ENCODE measurements at places on chromosomes 1 and 21.

GRCh38 chr1:88089961-88090360 is 594.1 kb upstream of the PKN2 start:
- DNase-seq = no peak

GRCh38 chr1:99315305-99315704 is 51.0 kb downstream of the PLPPR4 start:
- DNase-seq = no peak

GRCh38 chr1:159987186-159987585 is 33.1 kb upstream of the SLAMF9 start:
- no peak for DNase-seq

DNA sequence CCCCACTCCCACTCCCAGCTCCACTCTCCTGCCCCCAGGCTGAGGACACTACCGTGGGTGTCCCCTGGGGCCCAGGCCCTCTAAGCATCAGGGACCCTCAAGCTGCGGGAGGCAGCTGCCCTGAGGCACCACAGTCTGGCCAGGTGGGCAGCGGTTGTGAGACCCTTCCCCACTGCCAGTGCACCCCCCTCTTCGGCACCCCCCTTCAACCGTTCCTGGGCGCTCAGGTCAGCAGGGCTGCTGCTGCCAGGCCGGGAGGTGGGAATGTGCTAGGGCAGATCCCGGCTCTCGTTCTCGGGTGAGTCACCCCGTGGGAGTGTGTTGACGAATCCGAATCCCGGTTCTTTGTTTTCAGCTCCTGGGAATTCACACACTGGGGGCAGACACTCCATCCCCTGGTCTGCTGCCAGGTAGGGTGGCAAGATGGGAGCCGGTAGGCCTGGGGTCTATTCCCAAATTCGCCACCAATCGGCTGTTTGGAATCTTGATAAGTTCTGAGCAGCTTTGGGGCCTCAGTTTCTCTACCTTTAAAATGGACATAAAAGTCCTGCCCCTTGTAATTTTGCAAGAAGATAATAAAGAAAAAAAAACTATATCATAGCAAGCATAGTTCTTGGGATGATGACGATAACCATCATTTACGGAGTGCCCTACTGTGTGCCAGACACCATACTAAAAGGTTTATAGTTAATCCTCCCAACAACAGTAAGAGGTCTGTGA is 28.5 kb upstream of the CASZ1 start:
- no peak for DNase-seq

DNA sequence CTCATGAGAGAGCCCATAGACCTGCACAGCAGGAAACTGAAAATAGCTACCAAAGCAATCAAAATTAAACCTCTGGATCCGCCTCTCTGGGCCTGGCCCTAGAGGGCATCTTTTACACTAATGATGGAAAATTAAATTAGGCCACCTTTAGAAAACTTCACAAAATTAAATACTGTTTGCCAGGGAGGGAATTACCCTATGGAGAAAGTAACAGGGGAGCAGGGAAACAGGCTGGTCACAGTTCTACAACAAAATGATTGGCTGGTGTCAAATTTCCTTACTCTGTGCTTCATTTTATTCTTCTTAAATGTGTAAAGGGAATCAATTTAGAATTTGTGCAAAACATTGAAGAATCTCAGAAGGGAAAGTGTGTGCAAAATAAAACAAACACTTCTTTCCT is 62.4 kb downstream of the SPATA46 start:
- DNase-seq = no peak

DNA sequence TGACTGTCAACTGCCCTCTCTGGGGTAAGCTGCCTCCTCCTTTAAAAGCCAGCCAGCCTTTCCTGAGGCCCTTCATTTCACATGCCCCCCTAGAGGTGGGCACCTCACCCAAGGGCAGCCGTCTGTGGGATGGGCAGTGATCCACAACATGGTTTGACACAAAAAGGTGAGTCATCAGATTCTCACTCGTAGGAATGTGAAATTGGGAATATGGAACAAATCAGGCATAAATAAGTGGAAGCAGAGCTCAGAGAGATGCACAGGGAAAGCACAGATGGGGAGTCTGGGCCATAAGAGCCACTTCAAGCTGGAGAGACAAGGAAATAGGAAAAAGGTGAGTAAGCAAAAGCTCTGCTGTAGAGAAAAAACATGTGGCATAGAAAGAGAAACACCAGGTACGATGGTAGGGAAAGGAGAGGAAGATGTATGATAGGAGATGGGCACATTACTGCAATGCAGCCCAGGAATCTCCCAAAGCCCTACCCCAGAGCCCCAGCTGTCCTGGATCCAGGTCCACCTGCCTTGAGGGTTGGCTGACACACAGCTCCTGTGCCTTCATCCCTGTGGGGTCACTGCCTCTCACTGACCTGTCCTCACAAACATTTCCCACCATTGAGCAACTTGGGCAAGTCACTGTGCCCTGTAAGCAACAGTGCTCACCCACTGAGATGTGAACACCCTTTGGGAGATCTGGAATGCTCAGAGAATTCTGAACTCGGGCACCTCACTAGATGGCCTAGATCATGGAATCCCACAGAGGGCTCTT is 86.6 kb downstream of the ASTN1 start:
- DNase-seq = no peak

- DNase-seq = no peak
Measured at GRCh38 chr1:86419277-86419903, 4.6 kb upstream of the CLCA2 start.

DNA sequence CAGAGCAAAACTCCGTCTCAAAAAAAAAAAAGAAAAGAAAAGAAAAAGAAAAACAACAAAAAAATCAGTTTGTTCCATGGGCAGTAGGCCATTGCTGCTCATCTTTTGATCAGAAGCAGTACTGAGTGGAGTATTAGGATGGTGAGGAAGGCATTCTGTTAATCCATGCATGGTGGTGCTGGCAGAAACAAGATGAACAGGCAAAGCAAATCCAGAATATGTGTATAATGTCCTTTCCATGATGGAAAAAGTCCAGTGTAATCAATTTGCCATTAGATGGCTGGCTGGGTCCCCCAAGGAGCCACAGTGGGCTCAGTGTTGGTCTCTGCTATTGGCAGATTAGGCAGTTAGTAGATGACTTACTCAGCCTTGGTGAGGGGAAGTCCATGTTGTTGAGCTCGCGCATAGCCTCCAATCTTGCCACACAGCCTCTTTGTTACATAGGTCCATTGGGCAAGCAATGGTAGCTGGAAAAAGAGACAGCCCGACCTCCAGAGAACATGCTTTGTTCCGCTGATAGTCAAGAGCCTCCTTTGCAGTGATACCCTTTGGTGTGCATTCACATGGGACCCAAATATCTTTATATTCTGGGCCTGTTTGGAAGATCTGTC is 23.3 kb downstream of the H3-3A start:
- DNase-seq = no peak

DNA sequence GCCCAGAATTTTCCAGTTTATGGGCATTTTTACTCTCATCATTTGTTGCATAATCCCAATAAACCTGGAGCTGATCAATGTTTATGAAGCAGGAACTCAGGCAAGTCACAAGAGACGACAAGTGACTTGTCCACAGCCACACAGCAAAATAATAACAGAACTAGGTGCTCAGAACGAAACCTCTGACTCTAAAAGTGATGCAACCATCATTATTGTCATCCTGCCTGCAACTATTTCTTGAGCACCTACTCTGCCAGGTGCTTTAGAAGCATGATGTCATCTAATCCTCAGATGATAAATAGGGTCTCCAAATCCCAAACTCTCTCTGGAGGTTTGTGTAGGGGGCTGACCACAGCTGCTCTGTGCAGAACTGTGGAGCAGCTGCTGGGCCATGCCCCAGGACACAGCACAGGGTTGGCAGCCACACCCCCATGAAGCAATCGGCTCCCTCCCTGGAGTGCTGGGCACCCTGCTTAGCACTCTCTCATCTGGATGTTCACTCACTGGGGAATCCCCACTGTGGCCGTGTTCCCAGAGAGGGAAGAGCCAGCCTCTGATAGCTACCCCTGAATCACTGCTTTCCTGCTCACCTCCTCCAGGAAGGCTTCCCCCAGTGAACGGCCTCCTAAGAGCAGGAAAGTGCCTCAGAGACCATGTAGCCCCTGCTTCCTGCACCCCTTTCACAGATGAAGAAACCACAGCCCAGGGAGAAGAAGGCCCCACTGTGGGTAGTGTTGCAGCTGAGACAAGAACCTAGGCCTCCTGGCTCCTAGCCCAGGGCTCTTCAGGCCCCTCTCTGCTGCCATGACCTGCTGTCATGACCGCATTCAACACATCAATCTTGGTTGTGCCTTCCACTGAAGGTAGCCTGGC is 2.1 kb downstream of the TTC22 start:
- no peak for DNase-seq

DNA sequence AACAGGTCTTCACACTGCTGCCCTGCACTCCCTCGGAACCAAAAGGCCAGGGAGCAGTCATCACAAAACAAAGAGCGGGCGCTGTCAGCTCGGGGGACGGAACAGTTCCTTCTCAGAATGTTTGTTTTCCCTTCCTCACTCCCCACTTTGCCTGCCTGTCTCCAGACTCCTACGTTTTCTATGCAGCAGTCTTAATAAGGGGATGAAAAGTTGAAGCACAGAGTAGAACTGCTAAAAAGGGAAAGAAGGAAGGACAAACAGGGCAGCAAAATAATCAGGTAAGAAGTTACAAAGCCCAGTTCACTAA is 738 bp upstream of the GPR161 start:
- DNase-seq = no peak

GRCh38 chr1:21491488-21492355 is 17.5 kb upstream of the ALPL start:
- peak; percentile 9 for DNase-seq

GRCh38 chr1:238604357-238604756 is 713.6 kb upstream of the ZP4 start:
- DNase-seq = no peak

DNA sequence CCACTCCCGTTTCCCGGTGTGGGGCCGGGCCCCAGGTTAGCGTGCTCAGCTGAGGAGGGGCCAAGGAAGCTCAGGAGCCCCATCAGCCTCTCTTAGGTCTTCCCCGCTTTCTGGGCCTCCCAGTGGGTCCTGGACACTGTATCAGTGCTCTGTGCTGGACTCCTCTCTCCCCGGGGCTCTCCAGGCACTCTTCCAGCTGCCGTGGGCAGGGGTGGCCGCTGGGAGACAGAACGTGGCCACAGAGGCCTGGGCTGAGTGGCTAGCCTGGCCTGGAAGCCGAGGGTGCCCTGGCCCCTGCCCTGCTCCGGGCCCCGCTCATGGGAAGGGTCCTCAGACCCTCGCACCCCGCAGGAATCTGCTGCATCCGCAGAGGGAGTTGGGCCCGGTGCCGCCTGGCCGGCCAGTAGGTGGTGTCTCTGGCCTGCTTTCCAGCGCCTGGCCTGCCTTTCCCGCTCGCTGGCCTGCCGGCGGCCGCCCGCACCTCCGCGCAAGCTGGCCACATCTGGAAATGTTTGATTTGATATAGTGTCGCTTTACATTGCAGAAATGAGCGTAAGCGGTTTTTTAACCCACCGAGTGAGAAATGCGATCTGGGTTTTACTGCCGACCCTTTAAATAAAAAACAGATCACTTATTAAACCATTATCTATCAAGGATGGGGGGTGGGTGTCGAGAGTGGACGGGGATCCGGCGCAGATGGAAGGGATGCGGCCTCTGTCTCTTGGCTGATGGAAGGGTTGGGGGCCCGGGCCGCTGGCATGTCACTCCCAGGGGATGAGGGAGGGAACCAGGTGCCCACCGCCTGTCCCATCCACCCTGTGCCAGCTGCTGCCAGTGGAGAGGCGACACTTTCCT is 74.4 kb upstream of the TTC34 start:
- DNase-seq = no peak

DNA sequence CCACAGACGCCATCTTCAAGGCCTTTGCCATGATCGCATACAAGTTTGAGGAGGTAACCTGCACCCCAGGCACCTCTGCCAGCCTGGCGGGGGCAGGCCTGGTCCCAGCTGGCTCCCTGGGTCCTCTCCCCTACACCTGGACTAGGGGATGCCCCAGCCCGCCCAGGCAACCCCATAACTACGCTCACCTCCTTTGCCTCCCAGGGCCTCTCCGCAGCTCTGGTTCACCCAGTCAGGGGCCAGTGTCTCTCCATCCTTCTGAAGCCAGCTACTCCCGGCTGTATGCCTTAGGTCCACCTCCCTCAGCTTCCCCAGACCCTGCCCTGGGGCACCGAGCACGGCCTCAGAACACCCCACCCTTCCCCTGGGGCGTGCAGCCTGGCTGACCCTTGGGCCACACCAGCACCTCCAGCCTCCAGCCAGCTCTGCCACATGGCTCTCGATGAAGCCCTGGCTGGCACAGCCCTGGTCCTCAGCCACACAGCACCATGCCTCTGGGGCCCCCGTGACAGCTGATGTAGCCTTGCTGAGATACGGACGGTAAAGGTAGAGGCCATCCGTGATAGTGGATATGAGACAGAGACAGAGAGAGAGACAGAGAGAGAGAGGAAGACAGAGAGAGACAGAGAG is 80.4 kb upstream of the COL6A1 start:
- DNase-seq = no peak

Data from NCI-H1092 (cell line).